CD4-positive, alpha-beta memory T cell (primary cell): ENCODE measurements at places on chromosomes 2 and 18. TPM values are rescaled to one million over a fixed set of nuclear protein-coding genes. Genes with fewer than 3 reads are reported as not detected.
A peak's percentile ranks its signal among the peaks of the same experiment; 100 is the strongest.

DNA sequence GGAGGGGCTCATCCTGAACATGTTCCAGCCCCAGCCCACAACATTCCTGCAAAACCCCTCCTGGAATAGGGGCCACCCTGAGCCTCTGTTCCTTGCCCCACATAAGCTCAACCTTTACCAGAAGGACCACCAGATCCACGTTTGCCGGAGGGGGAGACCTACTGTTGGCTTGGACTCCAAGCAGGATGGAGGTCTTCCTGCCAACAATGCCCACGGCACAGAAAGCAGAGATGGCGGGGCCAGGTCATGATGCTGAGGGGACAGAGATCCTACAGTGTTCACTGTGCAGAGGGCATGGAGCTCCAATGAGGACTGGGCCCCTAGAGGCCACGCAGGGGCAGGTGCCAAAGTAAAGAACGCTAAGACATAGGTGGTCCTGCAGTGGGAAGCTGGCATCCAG, 98.5 kb upstream of the RAB6C start:
- peaks cover 13% of the 10 kb centered on the region for H3K4me1 ChIP-seq
- H3K36me3 ChIP-seq, result no peaks in the 10 kb centered on the region
- H3K4me3 ChIP-seq, result no peak overlapping the region

CRYGD gene
- not detected for total RNA-seq

- no peak for DNase-seq
- no peaks in the 10 kb centered on the region for H3K27me3 ChIP-seq
- H3K36me3 ChIP-seq, result no peaks in the 10 kb centered on the region
- H3K27ac ChIP-seq, result no peak overlapping the region
Observed at GRCh38 chr2:623130-623922, 53.9 kb downstream of the TMEM18 start.

GRCh38 chr2:36663851-36664695, 32.4 kb upstream of the VIT start:
- no peaks in the 10 kb centered on the region for H3K4me1 ChIP-seq
- DNase-seq, result peak; percentile 40
- no peaks in the 10 kb centered on the region for H3K36me3 ChIP-seq
- H3K27me3 ChIP-seq, result no peaks in the 10 kb centered on the region
- H3K27ac ChIP-seq, result no peak overlapping the region

DNA sequence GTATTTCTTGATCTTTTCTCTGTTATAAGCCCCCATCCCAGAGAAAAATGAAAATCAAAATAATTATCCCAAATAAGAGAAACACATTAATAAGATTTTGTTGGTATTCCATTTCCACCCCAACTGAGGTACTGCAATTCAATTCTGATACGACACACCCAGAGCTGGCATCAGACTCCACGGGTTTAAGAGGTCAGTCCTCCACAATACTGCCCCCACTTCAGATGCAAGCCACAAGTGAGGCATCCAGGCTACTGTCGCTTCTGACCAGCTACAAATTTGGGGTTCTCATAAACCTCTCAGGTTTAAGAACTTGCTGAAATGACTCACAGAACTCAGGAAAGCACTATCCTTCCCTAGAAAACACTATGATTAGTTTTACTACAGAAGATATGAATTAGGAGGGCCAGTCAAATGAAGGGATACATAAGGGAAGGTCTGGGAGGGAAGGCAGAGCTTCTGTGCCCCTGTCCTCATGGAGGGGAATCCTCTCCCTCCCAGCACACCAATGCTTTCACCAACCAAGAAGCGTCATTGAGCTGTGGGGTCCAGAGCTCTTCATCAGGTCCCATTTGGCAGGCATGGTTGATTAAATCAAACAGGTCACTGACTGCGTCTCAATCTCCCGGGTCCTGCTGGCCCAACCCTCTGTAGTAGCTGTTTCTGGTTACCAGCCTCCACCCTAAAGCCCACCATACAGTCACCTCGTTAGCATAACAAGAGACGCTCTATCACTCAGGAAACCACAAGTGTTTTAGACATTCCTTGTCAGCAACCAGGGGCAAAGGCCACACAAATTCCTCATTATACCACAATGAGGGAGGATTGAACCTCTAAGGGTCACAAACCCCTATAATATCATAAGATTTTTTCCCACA, 46.2 kb downstream of the IWS1 start:
- H3K4me1 ChIP-seq, result peaks cover 2% of the 10 kb centered on the region
- H3K4me3 ChIP-seq, result no peak overlapping the region
- no peak overlapping the region for H3K27ac ChIP-seq
- peaks cover 27% of the 10 kb centered on the region for H3K36me3 ChIP-seq
- no peak for DNase-seq

GRCh38 chr18:58929206-58929605, 64.5 kb downstream of the ZNF532 start:
- H3K27me3 ChIP-seq, result no peaks in the 10 kb centered on the region
- H3K4me3 ChIP-seq, result no peak overlapping the region
- H3K36me3 ChIP-seq, result no peaks in the 10 kb centered on the region
- no peaks in the 10 kb centered on the region for H3K4me1 ChIP-seq

DNA sequence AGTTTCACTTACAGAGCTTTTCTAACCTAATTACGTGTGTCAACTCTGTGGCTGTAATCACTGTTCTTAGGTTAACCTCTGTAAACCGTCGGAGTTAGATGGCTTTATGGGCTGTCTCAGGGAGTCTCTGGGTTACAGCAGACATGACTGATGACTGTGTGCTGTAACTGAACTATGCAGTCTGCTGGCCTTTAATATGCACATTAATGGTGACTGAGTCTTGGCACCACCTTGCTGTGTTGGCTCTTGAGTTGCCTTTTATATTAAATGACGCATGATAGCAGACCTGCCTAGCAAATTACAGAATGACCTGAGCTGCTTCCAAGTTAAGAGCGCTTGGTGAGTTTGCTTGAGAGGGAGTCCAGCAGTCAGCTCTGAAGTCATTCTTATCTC, 90.1 kb downstream of the ACKR3 start:
- peaks cover 9% of the 10 kb centered on the region for H3K27me3 ChIP-seq
- DNase-seq, result no peak
- H3K27ac ChIP-seq, result no peak overlapping the region
- no peaks in the 10 kb centered on the region for H3K4me1 ChIP-seq
- no peak overlapping the region for H3K4me3 ChIP-seq

DNA sequence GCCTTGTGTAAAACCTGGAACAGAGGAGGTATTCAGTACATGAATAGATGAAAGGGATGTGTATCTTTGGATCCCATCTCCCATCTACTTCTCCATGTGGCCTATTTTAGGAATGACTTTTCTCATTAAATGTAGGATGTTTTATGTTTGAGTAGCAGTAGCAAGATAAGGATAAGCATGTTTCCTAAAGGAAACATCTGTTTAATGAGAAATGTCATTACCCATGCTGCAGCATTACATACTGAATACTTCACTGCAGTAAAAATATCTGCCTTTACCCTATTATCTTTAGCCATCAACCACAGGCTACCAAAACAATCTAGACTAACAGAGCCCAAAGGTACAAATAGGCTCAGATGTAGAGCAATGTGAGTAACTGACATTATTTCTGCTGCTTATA, 419.2 kb upstream of the CYRIA start:
- DNase-seq, result no peak
- H3K27ac ChIP-seq, result no peak overlapping the region
- H3K27me3 ChIP-seq, result no peaks in the 10 kb centered on the region
- no peak overlapping the region for H3K4me3 ChIP-seq

RHBDD1 gene
- total RNA-seq, result 66.0 TPM

GRCh38 chr2:49812730-49813129, 658.4 kb upstream of the FSHR start:
- no peaks in the 10 kb centered on the region for H3K4me1 ChIP-seq
- no peak overlapping the region for H3K27ac ChIP-seq
- H3K36me3 ChIP-seq, result no peaks in the 10 kb centered on the region
- no peak for DNase-seq
- no peak overlapping the region for H3K4me3 ChIP-seq

CDH19 gene
- not detected for total RNA-seq

DYNAP gene
- total RNA-seq, result not detected
